ENCODE measurements at places on chromosomes 3 and 15. TPM values are rescaled to one million over a fixed set of nuclear protein-coding genes. Genes with fewer than 3 reads are reported as not detected.

The CCR2 gene
- polyA plus RNA-seq: 0.73 TPM

The ACAN gene
- polyA plus RNA-seq: 3.3 TPM

The KLHL40 gene
- polyA plus RNA-seq: not detected

The ROBO2 gene
- 89.9 TPM for polyA plus RNA-seq

The SPESP1 gene
- polyA plus RNA-seq: 4.5 TPM

The PATL2 gene
- 2.2 TPM for polyA plus RNA-seq

The SLC6A1 gene
- 1.9 TPM for polyA plus RNA-seq

The SLC28A1 gene
- 10.3 TPM for polyA plus RNA-seq

- DNase-seq: peak; percentile 44
Observed at GRCh38 chr3:126522363-126522788, 1.6 kb upstream of the CHST13 start.

GRCh38 chr3:127053026-127053425 is 70.1 kb downstream of the PLXNA1 start:
- DNase-seq: no peak

DNA sequence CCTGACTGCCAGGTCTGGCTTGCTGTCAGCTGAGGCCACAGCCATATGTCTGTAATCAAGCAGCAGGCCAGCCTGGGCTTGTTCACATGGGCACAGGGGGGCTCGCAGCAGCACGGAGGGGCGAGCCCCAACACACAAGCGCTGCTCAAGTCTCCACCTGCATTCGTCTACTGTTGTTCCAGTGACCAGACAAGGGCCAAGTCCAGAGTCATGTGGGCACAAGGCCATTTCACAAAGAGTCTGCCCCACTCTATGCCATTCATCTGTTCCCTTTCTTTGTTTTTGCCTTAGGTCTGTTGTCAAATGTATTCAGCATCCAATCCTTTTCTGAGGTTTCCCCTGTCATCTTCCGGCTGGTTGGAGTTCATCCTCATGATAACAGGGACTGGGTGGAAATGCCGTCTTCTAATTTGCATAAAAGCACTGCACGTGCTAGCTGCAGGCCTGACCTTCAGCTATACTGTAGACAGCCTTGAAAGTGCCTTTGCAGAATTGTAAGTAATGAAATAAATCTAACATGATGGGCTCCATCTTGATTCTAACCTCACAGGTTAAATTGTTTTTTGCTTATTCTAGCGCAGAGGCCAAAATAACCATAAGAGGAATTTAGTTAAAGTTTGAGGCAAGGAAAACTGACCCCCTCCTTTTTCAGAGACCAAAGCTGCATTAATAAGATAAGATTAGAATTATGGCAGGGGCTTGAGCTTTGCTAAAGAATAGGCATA is 28.6 kb upstream of the KBTBD12 start:
- no peak for DNase-seq

DNA sequence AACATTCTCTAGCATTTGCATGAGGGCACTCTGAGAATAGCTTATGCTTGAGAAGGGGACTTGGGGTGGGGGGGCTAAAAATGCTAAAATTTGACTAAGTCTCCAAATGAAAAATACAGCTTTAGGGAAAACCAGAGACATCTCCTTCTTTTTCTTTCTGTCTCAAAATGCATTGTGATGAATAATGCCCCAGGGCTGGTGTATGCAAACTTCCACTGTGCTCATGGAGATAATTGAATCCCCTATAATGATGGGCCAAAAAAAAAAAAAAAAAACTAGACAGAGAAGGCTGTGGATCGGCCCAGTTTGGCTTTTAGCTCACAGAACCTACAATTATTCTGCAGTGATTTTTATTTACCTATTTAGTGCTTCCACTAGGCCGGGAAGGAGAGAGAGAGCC is 147.9 kb upstream of the RORA start:
- DNase-seq: no peak

GRCh38 chr15:60933900-60934885 is 294.9 kb downstream of the RORA start:
- DNase-seq: no peak

DNA sequence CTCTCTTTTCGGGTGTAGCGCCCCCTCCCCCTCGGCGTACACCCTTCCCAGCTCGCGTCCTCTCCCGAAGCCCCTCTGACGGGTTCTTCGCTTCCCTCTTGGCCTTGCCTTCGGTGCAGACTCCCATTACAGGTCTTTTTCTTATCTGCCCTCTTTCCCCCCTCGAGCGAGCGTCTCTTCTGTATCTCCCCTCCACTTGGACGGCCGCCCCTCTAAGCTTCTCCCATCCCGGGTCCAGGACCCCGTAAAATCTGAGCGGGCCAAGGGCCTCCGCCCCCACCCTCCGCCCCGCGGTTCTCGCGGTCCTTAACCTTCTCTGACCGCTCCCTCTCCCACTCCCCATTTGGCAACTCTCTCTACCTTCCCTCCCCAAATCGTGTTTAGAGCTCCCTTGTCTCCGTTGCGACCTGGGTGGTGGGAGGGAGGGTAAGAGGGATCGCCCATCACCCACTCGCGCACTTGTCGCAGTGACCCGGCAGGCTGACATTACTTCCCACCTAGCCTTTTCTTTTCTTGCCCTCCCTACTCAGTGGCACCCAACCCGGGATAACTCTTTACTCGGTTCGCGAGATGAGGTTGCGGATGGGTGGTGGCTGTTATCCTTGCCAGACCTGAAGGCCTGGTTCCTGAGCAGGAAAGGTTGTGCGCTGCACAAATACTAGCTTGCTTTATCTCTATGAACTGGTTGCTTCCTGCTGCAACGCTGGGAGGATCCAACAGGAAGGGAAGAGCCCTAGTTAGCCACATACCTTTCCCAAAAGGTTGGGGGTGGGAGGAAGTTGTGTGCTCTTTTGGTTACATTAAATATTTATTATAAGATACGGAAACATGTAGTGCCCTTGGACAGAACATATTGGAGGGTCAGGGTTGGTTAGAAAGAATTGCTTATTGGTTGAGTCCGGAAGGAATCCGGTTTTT is 922 bp downstream of the RAB11A start:
- no peak for DNase-seq

- DNase-seq: no peak
Observed at GRCh38 chr3:37147666-37148065, 26.7 kb downstream of the LRRFIP2 start.

GRCh38 chr15:96274698-96275097 is 55.8 kb upstream of the NR2F2 start:
- DNase-seq: no peak

- no peak for DNase-seq
Observed at GRCh38 chr3:122577409-122578031, at the start of gene PARP15. PARP15 (plus strand) TSS chr3:122577650; CDS start chr3:122577668, 18 bp downstream.

DNA sequence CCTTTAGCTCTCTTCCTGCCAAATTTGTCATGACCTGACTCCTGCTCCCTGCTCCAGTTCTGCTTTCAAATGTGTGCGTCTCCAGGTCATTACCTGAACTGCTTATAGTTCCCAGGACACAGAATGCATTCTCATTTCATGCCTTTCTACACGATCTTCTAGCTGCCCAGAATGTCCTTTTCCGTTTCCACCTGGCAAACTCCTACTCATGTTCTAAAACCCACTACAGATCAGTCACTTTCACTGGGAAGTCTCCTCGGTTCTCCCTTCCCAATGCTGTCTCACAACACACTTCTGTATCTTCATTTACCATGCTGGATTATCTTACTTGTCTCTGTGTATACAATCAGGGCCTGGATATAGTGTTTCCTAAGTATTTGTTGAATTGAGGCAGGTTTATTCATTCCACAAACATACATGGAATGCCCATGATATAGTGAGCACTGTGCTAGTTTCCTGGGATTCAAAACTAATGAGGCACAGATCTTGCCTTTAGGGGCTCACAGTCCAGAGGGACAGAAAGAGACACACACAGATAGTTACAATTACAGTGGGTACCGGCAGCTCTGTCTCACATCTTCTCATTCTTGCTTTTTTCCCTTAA is 1.6 kb upstream of the NOX5 start:
- DNase-seq: no peak

GRCh38 chr3:58085616-58086015 is 77.4 kb downstream of the FLNB start:
- DNase-seq: no peak

DNA sequence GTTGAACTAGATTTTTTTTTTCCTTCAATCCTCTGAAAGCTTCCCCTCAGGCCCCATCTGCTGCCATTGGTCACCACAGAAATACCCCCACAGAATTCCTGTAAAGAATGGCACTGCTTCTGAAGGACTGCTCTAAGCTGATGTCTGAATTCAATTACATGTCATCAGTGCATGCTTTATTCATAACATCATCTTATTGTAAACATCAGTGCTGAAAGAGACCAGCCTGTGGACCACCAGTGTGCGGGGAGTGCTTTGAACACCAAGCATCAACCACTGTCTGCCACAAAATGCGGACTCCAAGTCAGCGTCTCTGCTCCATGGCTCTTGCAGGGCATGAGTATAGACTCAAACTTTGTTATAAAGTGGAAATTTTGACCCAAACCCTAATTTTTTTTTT is 11.6 kb downstream of the PHLDB2 start:
- DNase-seq: no peak

DNA sequence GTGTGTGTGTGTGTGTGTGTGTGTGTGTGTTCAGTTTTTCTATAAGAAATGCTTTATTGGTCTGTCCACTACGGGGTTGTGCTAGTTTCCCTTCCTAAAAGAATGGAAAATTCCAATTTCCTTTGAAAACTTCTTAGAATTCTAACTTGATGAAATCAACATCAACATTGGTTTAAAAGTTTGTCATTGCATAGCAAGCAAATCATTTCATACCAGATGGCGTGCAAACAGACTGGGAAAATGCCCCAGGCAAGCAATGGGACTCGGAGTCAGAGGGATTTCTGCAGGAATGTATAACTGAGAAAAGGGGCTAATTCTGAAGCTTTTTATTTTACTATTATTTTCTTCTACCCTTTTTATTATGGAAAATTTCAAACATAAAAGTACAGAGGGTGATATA is 13.1 kb upstream of the DYNC1LI1 start:
- DNase-seq: no peak

DNA sequence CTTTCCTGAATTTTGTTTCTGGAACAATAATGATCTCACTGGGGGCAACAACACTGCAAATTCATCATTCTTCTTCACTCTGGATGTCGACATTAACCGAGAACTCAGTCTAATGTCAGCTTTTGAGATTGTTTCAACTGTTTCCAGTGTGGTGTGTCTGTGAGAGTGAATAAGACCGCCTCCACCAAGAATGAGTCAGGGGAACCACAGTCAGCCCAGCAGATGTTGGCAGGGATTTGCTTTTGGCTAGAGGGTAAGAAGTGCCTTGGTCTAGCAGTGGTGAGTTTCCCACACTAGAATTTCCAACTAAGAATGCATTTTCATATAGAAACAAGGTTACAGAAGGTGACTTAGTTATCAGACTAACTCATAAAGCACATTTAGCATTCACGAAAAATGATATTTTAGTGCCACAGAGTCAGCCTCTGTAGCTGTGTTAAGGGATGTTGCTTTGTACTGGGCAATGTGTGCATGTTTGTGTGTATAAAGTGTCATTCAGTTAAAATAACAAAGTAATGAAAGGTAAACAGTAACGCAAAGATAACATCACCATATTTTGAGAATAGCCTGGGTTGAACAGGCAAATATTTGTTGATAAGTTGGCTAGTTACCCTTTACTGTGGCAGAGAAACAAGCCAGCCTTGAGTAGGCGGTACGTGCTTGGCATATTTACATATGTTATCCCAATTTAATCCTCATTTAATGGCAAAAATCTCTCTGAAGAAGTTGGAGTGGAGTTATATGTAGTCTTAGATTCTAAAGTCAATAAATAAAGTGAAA is 33.8 kb downstream of the DRD3 start:
- no peak for DNase-seq

- DNase-seq: no peak
Observed at GRCh38 chr3:32421991-32422859, 30.6 kb downstream of the CMTM7 start.

GRCh38 chr3:196150481-196150880 is 60.7 kb downstream of the ZDHHC19 start:
- DNase-seq: no peak

- DNase-seq: no peak
Observed at GRCh38 chr15:62244762-62245161, 79.7 kb upstream of the C2CD4B start.

- DNase-seq: no peak
Observed at GRCh38 chr3:38726751-38727150, 77.3 kb upstream of the SCN5A start.

Measured in renal cortex interstitium (tissue), 15 donors.